K562 (cell line): ENCODE measurements at places on chromosomes 6 and 20. TPM values are rescaled to one million over a fixed set of nuclear protein-coding genes. Genes with fewer than 3 reads are reported as not detected.

DNA sequence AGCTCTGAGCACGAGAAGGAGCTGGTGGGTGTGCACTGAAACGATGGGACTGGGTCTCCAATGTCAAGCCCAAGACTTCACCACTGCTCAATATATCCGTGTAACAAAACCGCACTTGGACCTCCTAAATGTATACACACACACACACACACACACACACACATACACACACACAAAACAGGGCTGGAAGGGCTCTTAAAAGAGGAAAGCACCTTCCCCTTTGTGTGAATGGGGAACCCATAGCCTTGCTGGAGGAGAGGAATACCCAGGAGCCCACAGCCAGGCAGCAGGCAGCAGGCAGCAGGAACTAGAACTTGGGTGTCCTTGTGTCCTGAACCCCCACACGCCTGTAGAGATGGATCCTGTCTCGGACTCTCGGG is 29.8 kb downstream of the TGM2 start:
- no peak for DNase-seq

The CYP21A2 gene
- 0.27 and 0.50 TPM in 2 replicates for polyA plus RNA-seq

DNA sequence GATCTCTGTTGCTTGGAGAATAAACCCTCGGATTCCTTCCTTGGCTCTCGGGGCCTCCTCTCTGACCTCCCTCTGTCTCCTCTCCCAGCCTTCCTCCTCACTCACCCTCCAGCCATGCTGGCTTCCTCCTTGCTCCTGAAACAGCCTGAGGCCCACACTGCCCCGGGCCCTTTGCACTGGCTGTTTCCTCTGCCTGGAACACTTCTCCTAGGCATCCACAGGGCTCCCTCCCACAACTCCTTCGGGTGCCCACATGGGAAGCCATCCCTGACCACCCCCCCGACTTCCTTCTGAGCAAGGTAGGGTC is 87.7 kb downstream of the CEBPB start:
- no peak for DNase-seq

GRCh38 chr6:10861086-10861485 is 20.8 kb downstream of the GCM2 start:
- DNase-seq: no peak

The ADGRG6 gene
- not detected in 2 replicates for polyA plus RNA-seq

The PPP1R3G gene
- polyA plus RNA-seq: 0.01 TPM in 2 replicates

DNA sequence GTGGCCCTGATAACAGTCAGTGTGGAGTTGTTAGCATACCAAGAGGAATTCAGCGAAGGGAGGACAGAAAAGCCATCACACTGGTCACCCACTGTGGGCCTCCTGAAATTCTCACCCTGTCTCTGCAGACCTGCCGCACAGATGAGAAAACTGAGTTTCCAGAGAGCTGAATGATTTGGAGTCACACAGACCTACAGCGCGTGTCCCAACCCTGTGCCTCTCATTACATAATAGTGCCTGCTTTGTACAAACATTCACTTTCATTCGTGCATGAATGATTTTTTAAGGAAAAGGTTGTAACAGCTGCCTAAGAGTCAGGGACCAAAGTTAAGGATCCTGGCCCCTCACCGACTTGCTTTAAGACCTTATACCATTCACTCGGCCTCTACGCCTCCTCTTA is 62.7 kb downstream of the THBS2 start:
- DNase-seq: no peak

GRCh38 chr20:40291493-40292135 is 397.4 kb downstream of the MAFB start:
- no peak for DNase-seq

The SPATS1 gene
- polyA plus RNA-seq: not detected in 2 replicates

- DNase-seq: no peak
These were observed 11.4 kb downstream of the TAGAP start for GRCh38 chr6:159033160-159034049.

The TFAP2A gene
- 0.15 and 0.36 TPM in 2 replicates for polyA plus RNA-seq

The PRL gene
- not detected in 2 replicates for polyA plus RNA-seq

GRCh38 chr6:84976526-84977362 is 212.3 kb upstream of the TBX18 start:
- no peak for DNase-seq

The SIGLEC1 gene
- not detected in 2 replicates for polyA plus RNA-seq

The TDRD6 gene
- polyA plus RNA-seq: 0.53 TPM in 1 of 2 replicates, not detected in the other

DNA sequence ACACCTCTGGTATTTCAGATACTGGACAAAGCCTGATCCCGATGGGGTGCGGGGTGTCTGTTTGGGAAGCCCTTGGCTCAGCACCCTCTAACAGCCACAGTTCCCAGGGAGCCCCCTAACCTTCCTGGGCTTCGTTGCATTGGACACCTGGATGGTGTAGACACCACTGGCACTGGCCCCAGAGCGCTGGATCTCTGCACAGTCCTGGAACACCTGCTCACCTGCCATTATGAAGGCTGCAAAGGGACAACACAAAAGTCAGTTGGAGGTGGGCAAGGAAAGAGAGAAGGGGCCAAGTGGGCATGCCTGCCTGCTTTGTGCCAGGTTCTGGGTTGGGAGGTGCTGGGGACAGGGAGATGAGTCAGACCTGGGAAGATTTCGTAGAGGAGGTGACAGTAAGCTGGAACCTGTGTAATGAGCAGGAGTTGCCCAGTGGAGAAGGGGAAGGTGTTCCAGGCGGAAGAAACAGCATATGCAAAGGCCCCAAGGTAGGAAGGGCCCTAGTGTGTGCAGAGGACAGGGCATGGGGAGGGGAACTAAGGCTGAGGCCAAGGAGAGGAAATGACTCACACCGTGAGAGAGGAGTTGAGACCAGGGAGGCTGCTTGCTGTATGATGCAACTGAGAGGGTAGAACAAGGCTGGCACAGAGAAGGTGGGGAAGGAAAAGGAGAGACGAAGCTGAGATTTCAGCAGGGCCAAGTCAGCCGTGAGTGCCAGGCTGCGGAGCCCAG is 34.9 kb downstream of the ANGPT4 start:
- DNase-seq: no peak

The WFDC10B gene
- not detected in 2 replicates for polyA plus RNA-seq

The THBD gene
- polyA plus RNA-seq: 0.33 and 0.35 TPM in 2 replicates

The ULBP1 gene
- 2.7 and 3.3 TPM in 2 replicates for polyA plus RNA-seq

The ASIP gene
- polyA plus RNA-seq: not detected in 2 replicates

The APOBEC2 gene
- not detected in 2 replicates for polyA plus RNA-seq

DNA sequence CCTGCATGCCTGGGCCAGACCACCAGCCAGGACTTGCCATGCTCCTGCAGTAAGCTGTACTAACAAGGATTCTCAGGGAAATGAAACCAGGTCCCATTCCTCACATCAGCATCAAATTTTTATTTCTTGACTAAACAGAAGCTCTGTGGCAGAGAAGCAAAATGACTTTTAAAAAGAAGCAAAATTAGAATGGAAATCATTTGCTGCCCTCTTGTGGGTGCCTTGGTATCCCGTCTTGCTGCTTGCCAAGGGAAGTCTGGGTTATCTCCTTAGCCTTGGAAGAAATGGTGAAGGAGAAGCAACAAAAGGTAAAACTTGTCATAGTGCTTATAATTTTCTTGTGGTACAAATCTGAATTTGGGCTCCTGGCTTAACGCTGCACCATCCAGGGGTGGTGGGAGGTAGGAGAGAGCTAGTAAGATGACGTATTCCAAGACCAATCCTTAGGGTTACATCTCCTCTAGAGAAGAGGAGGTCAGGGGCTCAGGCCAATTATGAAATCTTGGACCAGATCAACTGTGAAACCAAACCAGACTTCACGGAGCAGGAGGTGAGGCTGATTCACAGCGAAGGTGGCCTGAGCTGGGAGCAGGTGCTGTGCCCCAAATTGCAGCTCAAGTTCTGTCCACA is 107.5 kb downstream of the FAXC start:
- DNase-seq: peak; percentile 14

DNA sequence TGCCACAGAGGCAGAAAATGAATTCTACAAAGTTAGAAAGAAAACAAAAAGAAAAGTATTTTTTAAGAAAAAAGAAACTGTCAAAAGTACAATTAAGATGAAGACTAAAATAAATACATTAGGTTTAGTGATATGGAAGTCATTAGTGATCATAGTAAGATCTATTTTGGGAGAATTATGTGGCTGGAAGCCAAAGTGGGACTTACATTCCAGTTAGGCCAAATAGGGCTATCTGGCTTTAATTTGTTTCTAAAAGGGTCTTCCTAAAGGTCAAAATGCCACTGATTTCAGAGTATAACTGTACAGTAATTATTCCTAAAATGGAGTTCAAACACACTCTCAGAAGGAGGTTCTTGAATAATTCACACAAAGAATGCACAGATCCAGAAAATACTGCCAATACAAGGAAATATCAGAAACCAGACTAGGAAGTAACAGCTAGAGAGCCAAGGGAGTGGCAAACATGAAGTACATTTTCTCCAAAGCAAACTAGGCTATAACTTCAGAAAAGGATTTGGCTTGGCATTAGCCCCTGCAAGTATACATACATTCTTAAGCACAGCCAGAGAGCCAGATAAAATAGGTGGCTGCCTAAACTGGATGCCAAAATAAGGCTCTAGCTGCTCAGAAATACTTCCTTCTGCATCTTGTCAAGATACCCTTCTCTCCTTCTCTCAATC is 45.3 kb downstream of the PDSS2 start:
- DNase-seq: no peak

DNA sequence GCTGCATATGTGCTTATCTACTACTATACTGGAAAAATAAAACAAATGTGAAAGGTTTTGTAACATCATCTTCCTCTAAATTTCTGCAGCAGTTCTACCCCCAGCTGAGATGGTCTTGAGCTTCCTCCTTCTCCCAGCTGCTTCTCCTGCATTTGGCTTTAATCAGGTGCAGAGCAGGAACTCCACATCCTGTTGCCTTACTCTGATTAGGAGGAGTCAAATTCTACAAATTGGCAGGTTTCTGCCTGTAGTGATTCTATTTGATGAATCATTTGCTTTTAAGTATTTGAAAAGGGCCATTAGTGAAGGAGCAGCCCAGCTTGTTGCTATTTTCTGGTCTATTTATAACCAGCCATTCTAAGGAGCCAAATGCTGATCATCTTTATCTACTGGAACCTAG is 224.5 kb downstream of the GMDS start:
- DNase-seq: no peak

GRCh38 chr6:139748353-139749146 is 374.1 kb upstream of the CITED2 start:
- peak; percentile 15 for DNase-seq

GRCh38 chr20:1267809-1268374 is 1.8 kb downstream of the SNPH start:
- DNase-seq: no peak

GRCh38 chr20:3199206-3199605 is 5.3 kb downstream of the DDRGK1 start:
- DNase-seq: no peak

The C20orf204 gene
- polyA plus RNA-seq: 0.94 and 1.6 TPM in 2 replicates

- DNase-seq: peak; percentile 68
These were observed 15.9 kb upstream of the PEDS1 start for GRCh38 chr20:50169329-50169823.

DNA sequence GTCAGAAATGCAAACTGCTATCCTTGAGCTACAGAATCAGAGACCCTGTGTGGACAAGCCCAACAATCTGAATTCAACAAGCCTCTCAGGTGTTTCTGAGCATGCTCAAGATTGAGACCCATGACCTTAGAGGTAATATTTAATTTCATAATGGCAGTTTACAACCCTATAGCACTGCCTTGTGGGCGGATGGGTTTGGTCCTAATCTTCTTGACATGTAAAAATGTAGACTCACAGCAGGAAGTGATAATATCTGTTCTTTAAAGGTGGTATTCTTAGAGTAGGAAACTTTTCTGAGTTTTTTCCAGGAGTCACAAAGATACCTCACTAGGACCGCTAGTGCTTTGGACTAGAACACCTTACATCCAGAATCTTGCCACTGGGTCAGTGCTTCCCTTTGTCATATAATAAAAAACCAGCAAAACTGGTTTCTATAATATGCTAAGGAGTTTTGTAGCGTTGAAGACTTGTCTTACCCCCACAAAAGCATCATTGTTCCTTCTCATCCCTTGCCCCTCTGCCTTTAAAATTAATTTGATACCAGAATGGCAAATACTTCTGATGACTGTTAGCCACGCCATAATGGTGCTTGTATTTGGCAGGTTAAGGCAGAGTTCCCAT is 52.6 kb downstream of the E2F3 start:
- DNase-seq: no peak

GRCh38 chr6:22363714-22364239 is 66.9 kb upstream of the PRL start:
- DNase-seq: no peak

- DNase-seq: no peak
These were observed 43.4 kb downstream of the SLC35B3 start for GRCh38 chr6:8391934-8392333.

DNA sequence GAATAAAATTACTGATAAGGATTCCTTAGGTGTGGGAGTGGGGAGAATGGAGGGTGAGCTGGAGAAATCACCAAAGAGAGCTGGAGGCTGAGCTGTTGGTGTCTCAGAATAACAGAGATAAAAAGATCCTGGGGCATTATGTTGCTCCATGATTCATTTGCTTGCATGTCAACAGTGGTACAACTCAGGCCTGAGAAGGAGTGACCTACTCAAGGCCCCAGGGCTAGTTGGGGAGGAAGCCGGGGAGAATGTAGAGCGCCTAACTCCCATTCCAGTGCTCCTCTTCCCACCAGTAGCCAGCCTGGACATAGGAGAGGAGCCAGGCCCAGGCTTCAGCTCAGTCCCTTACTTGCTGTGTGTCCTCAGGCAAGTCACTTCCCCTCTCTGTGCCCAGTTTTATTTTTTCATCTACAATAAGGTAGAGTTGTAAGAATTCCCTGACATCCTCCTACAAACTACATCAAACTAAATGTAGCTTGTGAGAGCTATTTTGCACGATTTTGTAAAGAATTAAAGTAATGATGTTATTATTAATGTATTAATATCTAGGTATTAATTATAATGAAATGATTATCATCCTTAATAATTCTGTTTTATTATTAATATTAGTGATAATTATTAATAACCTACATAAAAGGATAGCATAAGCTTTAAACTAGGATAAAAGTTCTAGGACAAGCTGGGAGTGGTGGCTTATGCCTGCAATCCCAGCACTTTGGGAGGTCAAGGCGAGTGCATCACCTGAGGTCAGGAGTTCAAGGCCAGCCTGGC is 250.9 kb upstream of the SULF2 start:
- DNase-seq: no peak

DNA sequence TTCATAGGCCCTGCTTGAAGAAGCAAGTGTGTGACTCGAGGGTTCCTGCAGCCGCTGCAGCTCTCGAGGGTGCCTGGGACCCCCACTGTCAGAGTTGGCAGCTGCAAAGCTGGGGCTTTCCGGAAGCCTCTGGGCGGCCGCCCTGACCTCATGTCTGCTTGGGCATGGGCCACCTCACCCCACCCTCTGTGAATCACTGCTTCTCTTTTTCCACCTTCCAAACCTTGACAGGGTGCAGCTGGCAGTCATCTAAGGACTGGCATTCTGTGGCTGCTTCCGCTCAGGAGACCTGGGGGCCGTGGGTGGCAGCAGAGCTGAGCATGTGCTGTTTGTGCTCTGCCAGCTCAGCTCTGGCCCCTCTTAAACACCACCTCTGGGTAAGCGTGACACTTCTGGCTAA is 32.0 kb downstream of the ERMARD start:
- no peak for DNase-seq

- DNase-seq: no peak
These were observed 25.1 kb downstream of the DLGAP4 start for GRCh38 chr20:36331209-36331608.

GRCh38 chr6:136979206-136979605 is 57.1 kb downstream of the SLC35D3 start:
- DNase-seq: no peak
